ENCODE measurements at places on chromosomes 6 and 20. TPM values are rescaled to one million over a fixed set of nuclear protein-coding genes. Genes with fewer than 3 reads are reported as not detected.

PRSS35 gene
- total RNA-seq: 21.8 TPM

DEFB129 gene
- total RNA-seq: not detected

FGD2 gene
- 10.9 TPM for total RNA-seq

MBOAT1 gene
- total RNA-seq: 29.0 TPM

C20orf204 gene
- 3.6 TPM for total RNA-seq

ETV7 gene
- total RNA-seq: 0.29 TPM

CRISP2 gene
- 0.18 TPM for total RNA-seq

COL11A2 gene
- 6.9 TPM for total RNA-seq

PLCB1 gene
- 78.4 TPM for total RNA-seq

APOBEC2 gene
- 197 TPM for total RNA-seq

CHD6 gene
- 68.0 TPM for total RNA-seq

SYCP2L gene
- total RNA-seq: 3.7 TPM

TRDN gene
- 33.7 TPM for total RNA-seq

MOCS3 gene
- total RNA-seq: 6.0 TPM

LMBRD1 gene
- total RNA-seq: 73.5 TPM

EGFL8 gene
- total RNA-seq: 14.0 TPM

OR2B6 gene
- total RNA-seq: 0.23 TPM

SYTL3 gene
- 4.4 TPM for total RNA-seq

GPX5 gene
- not detected for total RNA-seq

IYD gene
- total RNA-seq: 1.3 TPM

OPN5 gene
- total RNA-seq: 0.64 TPM

KIF16B gene
- 24.4 TPM for total RNA-seq

MAP7 gene
- total RNA-seq: 15.8 TPM

SRMS gene
- 0.12 TPM for total RNA-seq

MDFI gene
- total RNA-seq: 45.7 TPM

TBCC gene
- total RNA-seq: 34.6 TPM

SLC17A1 gene
- 14.0 TPM for total RNA-seq

SESN1 gene
- total RNA-seq: 46.5 TPM

FABP7 gene
- total RNA-seq: not detected

MROH8 gene
- 4.1 TPM for total RNA-seq

SYNGAP1 gene
- 14.3 TPM for total RNA-seq

MYO6 gene
- 53.4 TPM for total RNA-seq

RMND1 gene
- total RNA-seq: 40.8 TPM

ALDH8A1 gene
- total RNA-seq: 13.7 TPM

GGT7 gene
- 25.2 TPM for total RNA-seq

TCF19 gene
- 16.8 TPM for total RNA-seq

OR2H1 gene
- not detected for total RNA-seq

KIF25 gene
- 0.18 TPM for total RNA-seq

CLIC5 gene
- total RNA-seq: 67.4 TPM

C6orf15 gene
- total RNA-seq: not detected

CALHM4 gene
- total RNA-seq: not detected

MCHR2 gene
- total RNA-seq: not detected

VGLL2 gene
- 3.4 TPM for total RNA-seq

GSTA3 gene
- not detected for total RNA-seq

SYNDIG1 gene
- total RNA-seq: 10.7 TPM

PRDM1 gene
- total RNA-seq: 3.7 TPM

HNF4A gene
- total RNA-seq: 28.7 TPM

TNXB gene
- total RNA-seq: 52.8 TPM

MLIP gene
- 5.0 TPM for total RNA-seq

ZNF311 gene
- total RNA-seq: 2.6 TPM

Measured in metanephros (tissue), 2 donors.